DMS53 (cell line): ENCODE measurements at places on chromosomes 7 and 10.

DNA sequence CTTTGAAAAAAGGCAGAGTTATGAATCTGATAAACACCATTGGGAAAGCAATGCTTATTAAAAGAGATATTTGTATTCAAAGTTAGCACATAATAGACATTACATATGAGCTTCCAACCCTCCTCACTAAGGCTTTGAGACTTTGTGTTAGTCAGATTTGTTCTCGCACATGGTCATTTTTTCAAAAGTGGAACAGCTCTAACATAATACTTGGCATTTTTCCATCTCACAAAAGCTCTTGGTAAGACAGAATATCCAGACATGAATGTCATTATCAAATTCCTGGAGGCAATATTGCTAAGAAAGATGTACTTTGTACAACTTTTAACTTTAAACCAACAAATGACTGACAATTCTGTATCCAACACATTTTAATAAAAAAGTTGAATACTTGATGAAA is 292.4 kb upstream of the SMIM30 start:
- no peak for DNase-seq

DNA sequence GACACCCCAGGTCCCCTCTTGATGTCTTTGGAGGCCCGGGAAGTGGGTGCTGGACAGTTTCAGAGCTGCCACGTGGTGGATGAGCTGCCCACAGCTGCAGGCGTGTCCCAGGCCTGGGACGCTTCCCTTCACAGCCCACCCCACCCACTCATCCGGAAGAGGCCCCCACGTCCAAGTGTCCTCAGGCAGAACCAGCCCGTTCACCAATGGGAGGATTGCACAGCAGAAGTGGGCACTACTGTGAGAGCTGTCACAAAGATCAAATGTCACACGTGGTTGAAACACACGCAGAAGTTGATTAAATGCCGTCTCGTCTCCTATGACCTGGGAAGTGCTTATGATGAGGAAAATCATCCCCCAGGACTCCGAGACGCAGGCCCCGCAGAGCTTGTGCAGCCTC is 52.9 kb downstream of the STK32C start:
- DNase-seq, result no peak

- DNase-seq, result peak; percentile 95
These were observed at the start of gene SEMA3A for GRCh38 chr7:84194484-84195271. Gene SEMA3A, minus strand, starts transcription at chr7:84194789. Its CDS starts 203 bp downstream, at chr7:84194586.

- peak; percentile 26 for DNase-seq
These were observed at the start of gene CPA4 for GRCh38 chr7:130292682-130293257. Gene CPA4, plus strand, starts transcription at chr7:130293161. Its CDS starts 20 bp downstream, at chr7:130293181.

DNA sequence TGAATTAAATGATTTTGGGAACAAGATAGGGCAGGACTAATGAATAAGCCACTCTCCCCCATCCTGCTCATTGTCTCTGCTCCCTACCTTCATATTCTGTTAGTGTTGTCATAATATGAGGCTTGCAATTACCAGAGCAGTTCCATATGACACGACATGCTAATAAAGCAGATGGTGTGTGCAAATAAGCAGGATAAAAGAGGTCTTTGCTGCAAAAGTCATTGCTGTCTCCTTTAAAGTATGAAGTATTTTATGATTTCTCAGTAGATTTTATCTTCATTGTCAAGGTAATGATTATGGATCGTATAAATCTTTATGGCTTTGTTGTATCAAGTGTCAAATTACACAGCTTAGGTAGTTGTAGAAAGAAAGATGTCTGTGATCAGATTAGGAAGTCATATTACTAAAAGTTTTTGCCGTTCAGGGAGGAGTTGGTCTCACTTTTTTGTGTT is 114.8 kb downstream of the SDK1 start:
- DNase-seq, result no peak

GRCh38 chr7:133641436-133641835 is 388.6 kb downstream of the EXOC4 start:
- DNase-seq, result peak; percentile 11

DNA sequence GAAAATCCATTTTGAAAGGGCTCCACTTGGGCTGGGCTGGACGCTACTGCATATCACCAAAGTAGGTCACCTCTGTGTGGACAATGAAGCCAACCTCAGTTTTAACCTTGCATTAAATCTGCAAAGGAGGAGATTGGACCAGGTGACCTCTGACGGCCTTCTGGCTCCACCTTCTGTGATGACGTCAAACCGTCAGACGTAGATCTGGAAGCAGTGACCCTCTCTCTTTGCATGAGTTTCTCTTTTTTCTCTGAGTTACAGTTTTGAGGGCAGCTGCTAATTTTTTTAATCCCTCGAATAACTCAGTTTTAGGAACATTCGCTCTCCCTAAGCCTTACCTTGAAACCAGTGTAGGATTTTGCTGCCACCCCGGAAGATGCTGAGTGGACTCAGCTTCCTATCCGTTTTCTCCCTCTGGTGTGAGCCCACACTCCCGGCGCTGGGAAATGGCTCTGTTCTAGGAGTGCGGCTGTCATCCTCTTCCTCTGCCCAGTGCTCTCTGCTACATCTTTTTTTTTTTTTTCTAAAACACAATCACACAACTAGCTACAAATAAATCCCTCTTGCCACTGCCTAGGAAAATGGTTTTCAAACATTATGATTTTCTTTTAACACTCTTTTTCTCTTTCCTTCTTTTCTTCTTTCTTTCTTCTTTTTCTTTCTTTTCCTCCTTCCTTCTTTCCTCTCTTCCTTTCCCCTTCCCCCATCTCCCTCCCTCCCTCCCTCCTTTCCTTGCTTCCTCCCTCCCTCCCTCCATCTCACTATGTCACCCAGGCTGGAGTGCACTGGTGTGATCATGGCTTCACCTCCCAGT is 27.7 kb upstream of the NMT2 start:
- DNase-seq, result peak; percentile 46

DNA sequence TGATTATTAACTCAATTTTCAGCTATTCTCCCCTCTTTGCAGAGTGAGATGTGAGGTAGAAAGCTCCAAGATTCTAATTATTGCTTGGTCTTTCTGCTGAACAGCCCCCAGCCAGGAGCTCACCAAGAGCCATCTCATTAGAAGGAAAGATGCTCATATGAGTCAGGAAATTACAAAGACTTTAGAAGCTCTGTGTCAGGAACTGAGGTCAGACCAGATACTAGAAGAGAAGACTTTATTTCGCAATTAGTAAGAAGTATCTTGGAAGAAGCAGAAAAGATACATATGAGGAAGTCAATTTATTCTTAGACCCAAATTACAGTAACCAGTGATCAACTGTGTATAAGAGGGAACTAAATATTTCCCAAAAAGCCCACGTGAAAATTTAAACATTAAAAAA is 626.9 kb downstream of the ZWINT start:
- DNase-seq, result no peak

GRCh38 chr10:78944723-78945312 is 123.9 kb upstream of the ZMIZ1 start:
- no peak for DNase-seq

- no peak for DNase-seq
These were observed 41.6 kb downstream of the SMNDC1 start for GRCh38 chr10:110263164-110263563.

GRCh38 chr7:38748056-38748610 is 117.0 kb upstream of the AMPH start:
- DNase-seq, result peak; percentile 38

GRCh38 chr10:14562218-14563075 is 212.2 kb downstream of the FAM107B start:
- DNase-seq, result no peak
